Tibial artery (tissue), 4 donors: ENCODE measurements at places on chromosomes 6 and 20.

DNA sequence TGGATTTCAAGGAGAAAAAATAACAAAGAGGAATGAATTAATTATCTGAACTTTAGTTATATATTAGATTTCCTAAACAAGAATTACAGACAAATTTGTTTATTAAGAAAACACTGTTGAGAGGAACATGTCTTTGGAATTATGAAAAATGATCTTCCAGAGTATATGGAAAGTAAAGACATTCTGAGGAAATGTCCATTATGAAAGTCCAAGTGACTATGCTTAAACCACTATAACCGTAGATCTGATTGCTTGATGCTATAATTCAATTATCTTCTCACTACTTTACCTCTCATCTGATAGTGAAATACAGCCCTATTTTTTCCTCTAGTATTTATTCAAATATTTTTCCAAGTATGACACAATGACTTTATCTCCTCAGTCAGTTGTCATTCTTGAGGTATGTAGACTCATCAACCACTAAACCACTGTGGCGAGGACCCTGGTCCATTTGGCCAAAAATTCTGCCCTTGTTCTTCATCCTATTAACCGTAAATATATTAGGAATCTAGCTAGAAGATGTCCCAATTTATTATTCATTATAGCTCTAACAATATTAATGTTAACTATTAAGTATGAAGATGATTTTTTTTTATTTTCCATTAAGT is 37.3 kb upstream of the AHI1 start:
- DNase-seq: no peak

GRCh38 chr6:169647637-169648036 is 54.2 kb downstream of the WDR27 start:
- DNase-seq: no peak

DNA sequence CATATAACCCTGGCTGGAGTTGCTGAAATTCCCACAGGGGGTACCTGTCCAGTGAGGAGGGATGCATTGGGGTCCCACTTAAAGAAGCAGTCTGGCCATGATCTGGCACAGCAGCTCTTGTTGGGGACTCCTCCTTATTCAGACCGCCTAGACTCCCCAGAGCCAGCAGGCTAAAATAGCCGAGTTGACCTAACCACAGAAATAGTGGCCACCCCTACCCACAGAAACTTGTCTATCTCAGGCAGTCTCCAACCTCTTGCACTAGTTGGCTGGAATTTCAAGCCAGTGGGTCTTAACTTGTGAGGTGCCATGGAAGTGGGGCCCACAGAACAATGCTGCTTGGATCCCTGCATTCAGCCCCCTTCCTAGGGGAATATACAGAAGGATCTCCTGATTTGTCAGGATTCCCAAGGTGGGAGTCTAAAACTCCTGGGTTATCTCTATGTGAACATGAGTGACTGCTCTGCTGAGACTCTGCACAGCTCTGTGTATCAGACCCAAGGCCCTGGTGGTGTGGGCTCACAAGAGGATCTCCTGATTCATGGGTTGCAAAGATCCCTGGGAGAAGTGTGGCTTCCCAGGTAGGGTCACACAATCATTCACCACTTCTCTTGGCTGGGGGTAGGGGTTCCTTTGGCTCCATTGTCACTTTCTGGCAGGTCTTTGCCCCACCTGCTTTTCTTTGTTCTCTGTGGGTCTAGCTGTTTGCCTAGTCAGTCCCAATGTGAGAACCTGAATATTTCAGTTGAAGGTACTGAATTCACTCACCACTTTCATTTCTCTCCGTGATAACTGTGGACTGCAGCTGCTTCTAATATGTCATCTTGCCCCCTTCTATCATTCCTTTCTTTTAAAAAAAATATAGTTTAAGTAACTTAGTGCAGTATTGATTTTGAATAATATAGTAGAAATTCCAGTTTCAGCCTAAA is 65.5 kb upstream of the CLVS2 start:
- no peak for DNase-seq

- DNase-seq: peak; percentile 36
Observed at GRCh38 chr6:26071135-26071534, 16.1 kb upstream of the HFE start.

DNA sequence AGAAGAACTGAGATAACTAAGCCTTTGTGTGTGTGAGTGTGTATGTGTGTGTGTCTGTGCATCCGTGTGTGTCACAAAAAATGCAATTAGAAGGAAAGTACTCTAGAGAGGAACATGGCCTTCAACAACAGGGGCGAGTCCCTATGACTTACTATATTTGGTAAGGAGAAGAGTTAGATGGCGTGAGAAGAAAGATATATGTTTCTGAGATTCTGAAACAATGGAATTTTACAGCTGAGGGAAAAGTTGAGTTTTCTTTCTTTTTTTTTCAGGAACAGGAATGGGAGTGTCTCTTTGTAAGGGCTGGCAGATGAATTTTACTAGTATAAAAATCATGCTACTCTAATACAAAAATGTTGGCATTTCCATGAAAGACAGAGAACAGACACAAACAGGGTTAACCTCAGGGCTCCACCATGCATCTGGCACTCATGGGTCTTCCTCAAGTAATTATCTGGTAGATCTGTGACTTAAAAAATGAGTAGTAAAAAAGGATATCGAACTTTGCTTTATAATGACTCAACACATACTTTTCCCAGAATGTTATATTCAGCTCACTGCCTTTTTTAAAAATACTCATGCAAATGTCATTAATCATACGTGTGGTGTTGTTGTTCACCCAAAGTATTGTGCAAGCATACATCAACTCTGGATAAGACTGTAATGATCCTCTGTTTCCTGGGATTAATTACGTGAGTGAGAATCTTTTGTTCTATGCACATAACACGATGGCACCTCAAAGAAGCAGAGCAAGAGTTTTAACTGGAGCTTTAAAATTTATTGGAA is 12.8 kb upstream of the SASH1 start:
- no peak for DNase-seq

GRCh38 chr6:54191461-54191860 is 80.2 kb downstream of the MLIP start:
- no peak for DNase-seq

DNA sequence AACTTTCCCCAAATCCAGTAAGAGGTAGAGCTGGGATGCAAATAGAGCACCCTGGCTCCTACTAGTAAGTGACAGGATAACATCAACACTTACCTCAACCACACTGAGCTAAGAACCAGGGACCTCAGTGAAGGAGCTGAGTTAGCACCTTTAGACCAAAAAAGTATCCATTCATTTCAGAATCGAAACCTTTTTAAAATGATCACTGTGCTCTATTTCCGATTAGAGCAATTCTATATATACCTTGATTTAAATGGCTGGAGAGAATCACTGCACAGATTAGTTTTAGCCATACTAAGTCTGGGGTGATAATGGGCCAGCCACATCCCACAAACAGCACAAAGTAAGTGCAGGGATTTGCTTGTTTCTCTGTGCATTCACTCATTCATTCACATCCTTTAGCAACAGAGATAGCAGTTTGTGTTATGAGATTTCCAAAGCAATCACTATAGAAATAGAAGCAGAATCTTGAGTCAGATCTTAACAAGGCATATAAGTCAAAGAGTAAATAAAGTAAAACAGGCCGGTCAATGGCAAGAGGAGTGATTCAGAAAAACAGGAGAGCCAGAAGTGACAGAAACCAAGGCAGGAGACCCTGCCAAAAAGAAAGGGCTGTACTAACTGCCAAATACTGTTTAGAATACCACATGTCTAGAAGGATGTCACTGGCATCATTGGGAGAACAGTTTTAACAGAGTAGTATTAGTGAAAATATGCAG is 136.3 kb downstream of the KIF13A start:
- DNase-seq: no peak

DNA sequence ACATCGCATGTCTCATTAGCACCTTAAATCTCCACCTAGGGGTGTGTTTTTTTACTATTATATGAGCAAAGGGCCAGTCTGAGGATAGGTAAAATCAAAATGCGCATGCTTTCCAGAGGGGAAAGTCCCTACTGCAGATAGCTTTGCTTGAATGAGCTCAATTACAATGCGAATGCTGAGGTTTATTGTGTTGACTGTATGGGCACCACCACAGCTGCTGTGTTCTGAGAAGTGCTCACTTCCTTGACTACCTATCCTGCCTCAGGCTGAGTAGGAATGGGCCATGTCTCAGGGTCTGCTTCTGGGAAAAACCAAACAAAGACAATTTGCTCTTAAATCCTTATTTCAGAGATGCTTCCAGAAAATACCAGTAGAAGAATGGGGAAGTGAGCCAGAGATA is 36.6 kb downstream of the MOCS1 start:
- no peak for DNase-seq

GRCh38 chr6:151940307-151940706 is 132.8 kb downstream of the ESR1 start:
- no peak for DNase-seq
